ENCODE measurements at places on chromosomes 16 and 17. TPM values are rescaled to one million over a fixed set of nuclear protein-coding genes. Genes with fewer than 3 reads are reported as not detected.
A peak's percentile ranks its signal among the peaks of the same experiment; 100 is the strongest.

The CYBA gene
- 271 TPM for total RNA-seq

The NPIPB5 gene
- 134 TPM for total RNA-seq

GRCh38 chr17:79012563-79013134 lies 3.1 kb upstream of the CANT1 start:
- DNase-seq: no peak

DNA sequence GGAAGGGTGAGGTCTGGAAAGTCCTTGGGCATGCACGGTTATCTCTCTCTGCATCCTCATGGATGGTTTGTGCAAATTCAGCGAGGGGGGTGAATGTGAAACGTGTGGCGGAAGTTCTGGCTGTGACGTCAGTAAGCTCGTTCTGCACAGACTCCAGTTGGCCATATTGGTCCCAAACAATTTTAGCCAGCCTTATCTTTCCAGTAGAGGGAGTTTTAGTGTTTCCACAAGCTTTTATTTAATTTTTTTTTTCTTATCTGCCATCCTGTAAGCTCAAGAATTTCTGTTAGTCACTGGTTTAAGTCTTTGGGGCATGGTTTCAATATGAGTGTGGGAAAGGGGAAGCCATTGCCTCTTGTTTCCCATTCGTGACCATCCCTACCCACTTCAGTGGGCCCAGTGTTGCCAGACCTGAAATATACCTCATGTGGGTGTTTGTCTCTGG lies 39.0 kb downstream of the HLF start:
- DNase-seq: no peak

The FNDC8 gene
- not detected for total RNA-seq

GRCh38 chr16:89257281-89257731 lies 39.8 kb downstream of the ZNF778 start:
- no peak for DNase-seq

DNA sequence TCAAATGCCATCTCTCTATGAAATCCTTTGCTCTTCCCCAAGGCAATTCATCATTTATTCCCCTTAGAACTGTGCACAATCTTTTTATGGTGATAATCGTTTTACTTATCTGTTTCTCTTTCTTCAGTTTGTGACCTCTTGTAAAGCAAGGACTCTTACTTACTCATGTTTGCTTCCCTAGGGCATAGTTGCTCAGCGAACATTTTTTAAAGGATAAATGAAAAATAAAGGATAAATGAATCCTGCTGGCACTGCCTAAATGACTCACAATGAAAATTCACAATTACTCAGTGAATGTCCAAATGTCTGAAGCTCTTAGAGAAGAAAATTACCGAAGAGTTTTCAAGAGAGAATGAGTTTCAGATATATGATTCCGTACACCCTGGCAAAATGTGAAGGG lies 671.7 kb downstream of the CDH11 start:
- no peak for DNase-seq

The ST6GALNAC2 gene
- 2.4 TPM for total RNA-seq

The C1QTNF8 gene
- not detected for total RNA-seq

DNA sequence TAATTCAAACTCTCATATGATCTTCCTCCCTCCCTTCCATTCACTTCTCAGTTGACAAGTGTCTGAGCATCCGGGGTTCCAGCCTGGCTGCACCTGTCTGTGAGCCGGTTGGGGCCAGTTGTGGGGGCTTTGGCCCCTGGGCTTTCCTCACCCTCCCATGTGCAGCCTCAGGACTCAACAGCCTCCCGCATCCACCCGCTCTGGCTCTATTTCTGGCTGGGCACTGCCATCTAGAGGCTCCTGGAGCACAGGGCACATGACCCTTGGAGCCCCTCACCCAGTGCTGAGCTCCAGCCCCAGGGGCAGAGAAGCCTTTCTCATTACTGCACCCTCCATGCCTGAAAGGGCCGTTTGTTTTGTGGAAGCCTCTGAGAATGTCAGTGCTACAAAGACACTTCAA lies 43.3 kb downstream of the HAPSTR1 start:
- peak; percentile 22 for DNase-seq

The CCL17 gene
- total RNA-seq: not detected

DNA sequence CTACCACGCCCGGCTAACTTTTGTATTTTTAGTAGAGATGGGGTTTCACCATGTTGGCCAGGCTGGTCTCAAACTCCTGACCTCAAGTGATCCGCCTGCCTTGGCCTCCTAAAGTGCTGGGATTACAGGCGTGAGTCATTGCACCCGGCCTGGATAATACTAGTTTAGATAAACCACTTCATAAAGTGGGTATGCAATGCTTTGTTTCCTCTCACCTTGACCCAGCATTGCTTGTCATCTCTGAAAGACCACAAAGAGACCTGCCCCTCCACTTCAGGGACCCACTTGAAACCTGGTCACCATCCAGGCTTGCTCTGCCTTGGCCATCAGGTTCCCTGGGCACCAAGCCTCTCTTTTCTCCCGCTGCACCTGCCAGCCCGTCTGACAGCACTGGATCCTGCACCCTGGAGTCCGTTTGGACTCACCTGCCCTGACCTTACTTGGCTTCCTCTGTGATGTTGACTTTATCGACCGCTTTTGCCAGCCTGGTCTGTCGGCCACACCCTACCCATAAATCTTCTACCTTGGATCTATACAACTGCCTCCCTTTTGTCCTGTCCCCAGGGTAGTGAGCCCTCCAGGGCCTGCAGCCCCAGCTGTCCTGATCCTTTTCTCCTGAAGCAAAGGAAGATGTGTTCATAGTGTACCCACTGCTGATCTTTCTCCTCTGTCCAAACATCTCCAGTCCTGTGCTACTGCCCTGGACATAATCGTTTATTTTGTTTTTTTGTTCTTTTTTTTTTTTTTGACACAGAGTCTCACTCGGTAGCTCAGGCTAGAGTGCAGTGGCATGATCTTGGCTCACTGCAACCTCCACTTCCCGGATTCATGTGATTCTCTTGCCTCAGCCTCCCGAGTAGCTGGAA lies 12.7 kb upstream of the ZG16 start:
- DNase-seq: peak; percentile 80

DNA sequence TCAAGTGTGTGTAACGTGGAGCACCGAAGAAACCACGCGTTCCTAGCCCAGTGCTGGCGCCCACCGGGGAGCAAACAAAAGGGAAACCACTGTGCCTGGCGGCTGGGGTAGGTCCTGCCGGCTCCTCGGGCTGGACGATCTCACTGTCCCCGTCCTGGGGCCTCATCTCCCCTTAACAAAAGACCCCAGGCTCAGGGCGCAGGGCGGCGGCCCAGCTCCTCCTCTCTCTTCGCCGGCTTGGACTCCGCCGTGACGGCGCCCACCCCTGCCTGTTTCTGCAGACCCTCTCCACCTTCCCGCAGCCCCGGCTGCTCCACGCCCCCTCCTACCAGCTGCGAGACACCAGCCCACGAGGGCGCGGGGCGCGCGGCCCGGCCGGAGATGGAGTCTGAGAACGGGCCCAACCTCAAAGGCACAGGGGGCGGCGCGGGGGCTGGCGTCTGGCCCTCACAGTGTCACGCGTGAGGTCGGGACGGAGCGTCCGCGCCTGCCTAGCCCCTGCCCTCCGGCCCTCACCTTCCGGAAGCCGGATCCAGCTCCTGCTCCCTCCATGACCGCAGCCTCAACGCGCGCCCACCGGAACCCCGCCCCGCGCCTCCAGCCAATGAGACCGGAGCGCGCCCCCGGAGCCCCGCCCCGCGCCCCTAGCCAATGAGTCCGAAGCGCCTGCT lies at the start of gene CENPX:
Gene CENPX, minus strand, starts transcription at position 569 of the 671 bp plus-strand sequence. Its CDS starts 17 bp downstream, at position 552.
- DNase-seq: no peak

The ARL5C gene
- total RNA-seq: not detected

GRCh38 chr17:60406887-60407286 lies 15.0 kb upstream of the USP32 start:
- no peak for DNase-seq

The EFCAB13 gene
- 10.6 TPM for total RNA-seq

The FDXR gene
- total RNA-seq: 9.3 TPM

The RAB11FIP4 gene
- total RNA-seq: 37.6 TPM

GRCh38 chr16:17445421-17445820 lies 25.3 kb downstream of the XYLT1 start:
- no peak for DNase-seq

- no peak for DNase-seq
Measured at GRCh38 chr17:44959821-44960531, 8.1 kb downstream of the C1QL1 start.

DNA sequence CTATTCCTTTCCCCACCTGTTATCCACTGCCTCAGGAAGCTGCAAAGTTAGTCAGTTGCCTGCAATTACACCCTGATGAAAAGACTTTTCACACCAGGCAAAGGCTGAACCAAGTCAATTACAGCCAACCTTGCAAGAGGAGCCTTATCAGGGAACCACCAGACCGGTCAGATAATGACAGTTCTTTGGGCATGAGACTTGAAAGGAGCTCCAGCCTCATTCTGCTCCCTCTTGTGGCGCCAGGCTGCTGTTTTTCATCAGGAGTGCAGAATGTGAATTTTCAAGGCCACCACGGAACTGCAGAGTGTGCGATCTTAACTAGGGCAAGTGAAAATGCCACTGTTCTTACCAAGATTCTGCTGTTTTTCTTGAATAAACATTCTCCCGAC lies 22.5 kb downstream of the DNAI2 start:
- DNase-seq: peak; percentile 64

DNA sequence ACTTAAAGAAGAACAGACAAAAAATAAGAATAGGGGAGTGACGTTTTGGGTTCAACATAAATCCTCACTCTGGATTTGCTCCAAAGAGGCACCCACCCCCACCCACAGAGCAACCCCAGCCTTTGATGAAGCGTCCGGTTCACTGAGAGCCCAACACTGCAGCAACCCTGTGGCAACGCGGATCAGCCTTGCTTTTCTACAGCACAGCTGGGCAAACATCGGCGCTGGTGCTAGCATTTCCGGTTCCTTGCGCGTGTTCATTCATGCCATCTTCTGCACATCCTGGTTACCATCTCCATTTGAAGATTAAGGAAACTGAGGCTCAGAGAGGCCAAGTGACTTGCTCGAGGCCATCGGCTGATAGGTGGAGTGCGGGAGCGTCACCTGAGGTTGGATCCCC lies 8.7 kb upstream of the GINS2 start:
- DNase-seq: no peak

GRCh38 chr16:49528060-49528865 lies 154.7 kb downstream of the C16orf78 start:
- DNase-seq: no peak

DNA sequence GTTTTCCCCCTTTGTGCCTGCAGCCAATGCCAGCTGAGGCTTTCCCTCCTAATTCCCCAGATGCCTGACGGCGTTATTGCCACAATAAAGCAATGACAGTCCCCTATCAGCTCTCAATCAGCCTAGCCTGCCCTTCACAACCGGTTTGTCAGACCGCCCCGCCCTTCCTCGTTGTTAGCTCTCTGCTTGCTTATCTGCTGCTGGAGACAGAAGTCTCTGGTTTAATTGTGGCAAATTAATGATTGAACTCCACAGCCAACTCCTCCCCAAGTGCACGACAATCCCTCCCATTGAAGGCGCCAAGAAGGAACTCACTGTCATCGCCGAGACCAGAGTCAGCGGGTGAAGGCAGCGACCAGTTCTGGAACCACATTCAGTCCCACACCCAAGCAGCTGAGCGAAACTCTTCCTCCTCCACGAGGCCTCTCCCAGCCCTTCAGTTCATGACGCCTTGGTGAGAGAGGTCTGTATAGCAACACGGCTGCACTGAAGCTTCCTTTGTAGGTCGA lies 474.4 kb downstream of the SLC39A11 start:
- DNase-seq: peak; percentile 89

- DNase-seq: no peak
Measured at GRCh38 chr17:41186872-41187271, 2.2 kb upstream of the KRTAP4-1 start.

DNA sequence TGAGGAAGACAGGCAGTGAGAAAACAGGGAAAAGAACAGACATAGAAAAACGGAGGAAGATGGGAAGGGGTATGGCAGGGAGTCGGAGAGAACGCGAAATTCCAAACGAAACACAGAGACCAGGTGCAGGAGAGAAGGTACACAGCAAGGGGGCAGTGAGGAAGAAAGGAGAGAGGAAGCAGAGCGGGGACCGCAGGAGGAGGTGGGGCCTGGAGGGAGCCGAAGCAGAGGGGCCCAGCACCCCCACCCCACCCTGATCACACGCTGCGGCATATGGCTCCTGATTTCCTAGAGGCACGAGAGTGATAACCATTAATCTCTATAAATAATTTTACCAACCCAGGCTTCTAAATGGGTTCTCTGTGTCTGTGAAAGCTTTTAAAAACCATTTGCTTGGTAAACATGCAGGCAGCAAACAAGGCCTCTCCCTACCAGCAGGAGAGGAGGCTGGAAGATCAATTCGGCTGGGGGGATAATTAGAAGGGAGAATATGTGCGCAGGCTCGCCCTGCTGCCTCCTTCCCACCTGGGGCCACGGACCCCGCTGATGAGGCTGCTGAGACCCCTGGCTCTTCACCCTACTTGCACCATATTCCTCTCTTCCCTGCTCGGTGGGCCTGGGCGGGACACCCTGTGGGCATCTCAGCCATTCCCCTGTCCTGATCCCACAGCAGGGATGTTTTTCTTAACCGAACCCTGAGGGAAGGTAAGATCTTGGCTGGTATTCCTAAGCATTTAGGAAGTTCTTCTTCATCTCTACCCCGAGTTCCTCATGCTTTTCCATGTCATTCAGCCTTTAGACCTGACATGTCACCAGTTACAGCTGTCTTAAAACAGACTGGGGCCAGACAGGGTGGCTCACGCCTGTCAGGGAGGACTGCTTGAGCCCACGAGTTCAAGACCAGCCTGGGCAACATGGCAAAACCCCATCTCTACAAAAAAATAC lies 86.7 kb downstream of the TMEM132E start:
- no peak for DNase-seq

DNA sequence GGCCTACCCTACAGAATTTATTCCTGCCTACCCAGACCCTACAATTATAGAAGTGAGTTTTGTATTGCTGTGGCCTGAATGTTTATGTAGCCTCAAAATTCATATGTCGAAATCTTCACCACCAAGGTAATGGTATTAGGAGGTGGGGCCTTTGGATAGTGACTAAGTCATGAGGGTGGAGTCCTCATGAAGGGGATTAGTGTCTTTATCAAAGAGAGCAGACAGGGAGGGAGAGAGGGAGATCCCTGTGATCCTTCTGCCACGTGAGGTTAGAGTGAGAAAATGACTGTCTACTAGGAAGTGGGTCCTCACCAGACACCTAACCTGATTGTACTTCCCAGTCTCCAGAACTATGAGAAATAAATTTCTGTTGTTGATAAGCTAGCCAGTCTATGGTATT lies 981 bp upstream of the DUXB start:
- DNase-seq: no peak

GRCh38 chr17:80212511-80212910 lies 7.6 kb downstream of the SGSH start:
- no peak for DNase-seq

The CCDC200 gene
- total RNA-seq: not detected

Data from mucosa of gallbladder (tissue), 1 donor.